Left lung (tissue), 14 donors: ENCODE measurements at places on chromosomes 5 and 9. TPM values are rescaled to one million over a fixed set of nuclear protein-coding genes. Genes with fewer than 3 reads are reported as not detected.

PRRC2B gene
- 210 TPM for polyA plus RNA-seq

ADCY2 gene
- 8.8 TPM for polyA plus RNA-seq

HARS1 gene
- polyA plus RNA-seq, result 82.8 TPM

ADAMTS13 gene
- 9.8 TPM for polyA plus RNA-seq

DAB2 gene
- polyA plus RNA-seq, result 101 TPM

ASS1 gene
- polyA plus RNA-seq, result 16.1 TPM

SHOC1 gene
- 0.61 TPM for polyA plus RNA-seq

UIMC1 gene
- polyA plus RNA-seq, result 44.1 TPM

HABP4 gene
- polyA plus RNA-seq, result 10.1 TPM

N4BP3 gene
- polyA plus RNA-seq, result 18.3 TPM

- DNase-seq, result no peak
These were observed 21.0 kb upstream of the TOR1B start for GRCh38 chr9:129781981-129782380.

GRCh38 chr9:80797831-80798688 lies 891.3 kb downstream of the TLE1 start:
- peak; percentile 94 for DNase-seq

DNA sequence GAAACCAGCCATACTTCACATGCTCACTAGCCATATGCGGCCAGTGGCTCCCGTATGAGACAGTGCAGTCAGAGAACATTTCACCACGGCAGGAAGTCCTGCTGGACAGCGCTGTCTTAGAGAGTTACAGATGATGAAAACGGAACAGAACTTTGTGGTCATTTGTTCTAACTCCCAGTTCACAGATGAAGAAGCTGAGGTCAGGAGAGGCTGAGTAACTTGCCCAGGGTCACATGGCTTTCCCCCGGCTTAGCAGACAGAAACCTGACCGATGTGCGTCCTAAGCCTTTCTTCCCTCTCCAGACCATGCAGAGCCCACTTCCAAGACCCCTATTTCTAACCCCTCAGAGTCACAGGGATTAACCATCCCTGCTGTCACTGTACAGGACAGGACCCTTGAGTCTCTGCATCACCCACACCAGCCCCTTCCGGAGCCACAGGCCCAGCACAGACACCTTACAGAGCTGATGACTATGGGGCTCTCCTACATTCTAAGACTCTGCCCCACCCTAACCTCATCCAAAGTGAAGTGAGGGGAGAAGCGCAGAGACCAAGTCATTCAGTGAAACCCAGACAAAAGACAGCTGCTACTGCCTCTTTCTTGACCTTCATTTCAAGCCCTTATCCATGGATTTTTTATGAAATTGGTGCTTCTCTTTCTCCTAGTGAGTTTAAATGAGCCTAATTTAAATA lies 86.9 kb downstream of the PTPN3 start:
- no peak for DNase-seq

DNA sequence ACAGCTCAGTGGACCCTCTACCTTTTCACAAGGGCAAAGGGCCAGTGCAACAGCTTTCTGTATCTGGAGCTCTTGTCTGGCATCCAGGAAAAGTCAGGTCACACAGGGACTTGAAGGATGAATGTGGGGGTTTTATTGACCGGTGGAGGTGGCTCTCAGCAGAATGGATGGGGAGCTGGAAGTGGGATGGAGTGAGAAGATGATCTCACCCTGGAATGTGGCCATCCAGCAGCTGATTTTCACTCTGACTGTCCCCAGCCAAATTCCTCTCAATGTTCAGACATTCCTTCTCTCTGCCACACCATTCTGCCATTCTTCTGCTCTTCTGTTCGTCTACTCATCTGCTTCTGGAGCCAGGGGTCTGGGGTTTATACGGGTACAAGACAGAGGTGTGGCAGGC lies 1119.9 kb downstream of the TAF11L14 start:
- DNase-seq, result no peak

DNA sequence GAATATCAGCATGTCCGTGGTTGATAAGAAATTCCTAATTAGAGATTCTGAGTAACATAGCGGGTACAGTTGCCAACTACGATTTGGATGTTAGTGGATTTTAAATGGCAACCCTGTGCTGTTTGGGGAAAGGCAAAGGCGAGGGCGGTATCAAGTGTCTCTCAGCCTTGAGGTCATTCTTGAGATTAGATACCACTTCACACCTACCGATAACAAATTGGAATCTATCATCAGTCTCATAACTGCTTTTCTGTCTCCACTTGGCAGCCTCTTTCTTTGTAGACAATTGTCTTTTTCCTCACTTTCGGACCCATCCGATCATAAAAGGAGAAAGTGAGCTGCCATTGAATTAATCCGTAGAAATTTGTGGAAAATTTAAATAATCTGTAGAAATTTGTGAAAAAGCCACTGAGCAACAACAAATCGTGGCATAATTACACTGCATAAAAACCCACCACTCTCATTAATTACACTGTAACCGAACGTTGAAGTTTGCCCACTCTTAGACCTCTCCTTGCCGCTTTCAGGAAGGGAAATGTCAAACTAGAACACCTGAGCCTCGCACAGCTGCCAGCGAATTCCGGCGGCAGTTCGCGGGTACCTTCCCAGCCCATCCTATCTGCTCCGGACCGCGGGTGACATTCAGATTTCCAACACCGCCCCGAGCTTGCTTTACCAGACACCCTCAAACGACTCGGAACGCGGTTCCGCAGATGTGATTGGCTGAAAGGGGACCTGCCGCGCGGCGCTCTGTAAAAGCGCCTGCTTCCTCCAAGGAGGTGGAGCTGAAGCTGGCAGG lies 849 bp upstream of the RGMB start:
- no peak for DNase-seq

DNA sequence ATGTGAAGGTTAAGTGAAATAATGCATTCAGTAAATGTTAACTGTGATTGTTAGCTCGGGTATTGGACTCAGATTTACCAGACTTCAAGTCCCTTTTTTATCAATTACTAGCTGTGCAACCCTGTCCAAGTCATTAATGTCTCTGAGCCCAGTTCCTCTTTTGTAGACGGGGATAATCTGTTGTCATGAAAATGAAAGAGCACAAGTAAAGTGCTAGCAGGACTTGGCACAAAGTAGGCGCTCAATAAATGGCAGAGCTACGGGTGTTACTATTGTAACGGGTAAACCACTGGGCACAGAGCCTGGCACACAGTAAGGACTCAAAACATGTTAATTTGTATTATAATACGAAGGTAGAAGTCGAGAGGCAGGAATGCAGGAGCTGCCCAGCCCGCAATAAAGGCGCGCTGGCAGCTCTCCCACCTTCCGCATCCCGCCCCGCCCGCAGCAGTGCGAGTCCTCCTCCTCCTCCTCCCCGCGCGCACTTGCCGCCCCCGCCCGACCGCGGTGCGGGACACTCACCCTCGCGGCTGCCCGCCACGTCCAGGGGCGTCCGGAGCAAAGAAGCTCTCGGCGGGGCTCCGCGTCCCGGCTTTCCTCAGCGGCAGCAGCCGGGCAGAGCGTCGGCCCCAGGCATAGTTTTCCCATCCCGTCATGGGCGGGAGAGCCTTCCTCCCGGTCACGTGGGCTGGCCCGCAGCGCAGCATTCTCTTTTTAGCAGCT lies at the start of gene C1QTNF2:
Gene C1QTNF2 (minus strand): TSS at position 637 of the 723 bp plus-strand sequence. CDS start 15,615 bp downstream, outside the sequence.
- DNase-seq, result peak; percentile 63

GRCh38 chr5:107512029-107512428 lies 158.7 kb downstream of the EFNA5 start:
- DNase-seq, result no peak

DNA sequence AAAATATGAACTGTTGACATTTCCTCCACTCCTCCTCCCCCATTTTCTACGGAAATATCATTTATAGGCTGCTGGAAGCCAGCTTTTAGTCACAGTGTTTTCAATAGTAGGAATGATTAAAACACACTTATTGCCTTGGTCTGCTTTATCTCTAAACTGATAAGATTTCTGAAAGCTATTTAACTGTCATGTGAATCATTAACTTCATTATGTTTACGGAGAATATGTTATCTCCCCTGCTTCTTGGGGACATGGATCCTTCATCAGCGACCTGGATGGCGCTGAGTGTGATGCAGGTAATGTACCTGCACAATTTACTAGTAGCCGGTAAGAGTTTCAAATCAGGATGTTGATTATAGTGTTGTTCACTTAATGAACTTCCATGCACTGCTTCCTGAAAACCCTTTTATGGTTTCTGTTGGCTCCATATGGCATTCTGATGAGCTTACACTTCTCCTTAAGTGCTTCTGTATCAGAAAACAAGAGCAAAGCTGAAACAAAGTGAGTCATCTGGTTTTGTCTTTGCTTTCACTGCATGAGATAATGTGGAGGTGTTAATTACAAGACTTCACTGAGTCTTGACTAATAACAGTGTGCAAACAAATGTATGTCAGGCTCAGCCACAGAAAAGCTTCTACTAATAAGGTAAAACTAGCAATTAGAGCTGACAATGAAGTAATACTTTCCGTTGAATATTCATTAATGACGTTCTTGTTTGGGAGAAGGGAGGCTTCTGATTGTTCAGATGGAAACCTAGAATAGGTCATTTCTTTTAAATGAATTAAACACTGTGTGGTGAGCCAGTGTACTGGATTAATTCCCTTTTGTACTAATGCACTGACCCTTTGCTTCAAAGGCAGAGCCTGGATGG lies 162.4 kb upstream of the ZNF608 start:
- DNase-seq, result no peak

DNA sequence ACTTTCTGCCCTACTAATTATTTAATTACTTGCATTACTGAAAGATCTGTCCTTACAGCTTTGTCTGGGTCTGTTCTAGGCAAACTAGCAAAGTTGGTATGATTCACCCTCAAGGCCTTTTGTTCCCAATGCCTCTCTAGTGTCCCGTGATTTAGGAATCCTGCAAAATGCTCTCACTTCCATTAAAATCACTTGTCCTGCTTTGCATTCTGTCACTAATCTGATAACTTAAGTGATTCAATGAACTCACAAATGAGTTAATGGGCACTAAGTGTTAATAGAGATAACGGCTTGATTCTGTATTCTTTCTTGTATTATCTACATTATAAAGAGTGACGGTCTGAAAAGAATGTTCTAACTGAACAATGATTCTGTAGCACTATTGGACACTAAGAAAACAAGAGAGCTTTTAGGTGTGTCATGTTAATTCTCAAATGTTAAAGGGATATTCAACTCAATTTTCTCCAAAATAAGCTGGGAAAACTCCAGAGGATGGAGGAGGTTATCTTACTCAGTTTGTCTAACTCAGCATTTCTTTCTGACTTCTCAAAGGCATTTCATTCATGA lies 697.3 kb downstream of the CETN3 start:
- DNase-seq, result no peak

GRCh38 chr5:112870966-112871365 lies 9.9 kb downstream of the SRP19 start:
- no peak for DNase-seq

- no peak for DNase-seq
These were observed 3.3 kb downstream of the ENHO start for GRCh38 chr9:34519321-34520020.

GRCh38 chr5:75152860-75153259 lies 83.8 kb downstream of the ANKRD31 start:
- no peak for DNase-seq

- peak; percentile 72 for DNase-seq
These were observed 178.0 kb upstream of the PPP1R26 start for GRCh38 chr9:135301271-135302263.

DNA sequence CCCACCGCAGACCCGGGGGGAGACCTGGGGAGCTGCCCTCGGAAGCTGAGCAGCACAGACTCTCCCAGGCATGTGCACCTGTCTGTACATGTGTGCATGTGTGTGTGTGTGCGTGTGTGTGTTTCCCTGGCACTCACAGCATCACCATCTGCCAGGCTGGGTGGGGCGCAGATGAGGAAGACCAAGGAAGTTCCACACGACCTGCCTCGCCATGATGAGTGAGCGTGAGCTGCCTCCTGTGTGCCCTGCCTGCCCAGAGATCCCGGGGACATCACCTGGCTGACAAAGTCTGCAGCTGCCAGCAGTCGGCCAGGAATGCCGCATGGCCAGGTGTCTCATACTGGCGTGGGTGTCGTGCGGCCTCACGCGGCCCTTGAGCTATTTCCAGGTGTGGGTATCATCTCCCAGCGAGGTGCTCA lies 4.0 kb upstream of the GPSM1 start:
- DNase-seq, result no peak

GRCh38 chr9:98575379-98576346 lies 133.1 kb downstream of the GABBR2 start:
- DNase-seq, result no peak

DNA sequence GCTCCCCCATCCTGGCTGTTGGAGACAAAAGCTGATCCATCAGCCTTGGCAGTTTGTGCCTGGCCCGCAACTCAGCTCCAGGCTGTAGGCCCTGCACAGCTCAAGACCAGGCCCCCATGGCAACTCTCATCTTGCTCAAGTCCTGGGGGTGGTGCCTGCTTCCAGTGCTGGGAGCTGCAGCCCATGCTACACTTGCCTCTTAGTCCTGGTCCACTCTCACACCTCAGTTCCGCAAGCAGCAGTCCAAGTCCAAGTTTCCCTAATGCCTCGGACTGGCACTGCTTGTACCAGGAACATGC lies 14.2 kb downstream of the AHRR start:
- no peak for DNase-seq

DNA sequence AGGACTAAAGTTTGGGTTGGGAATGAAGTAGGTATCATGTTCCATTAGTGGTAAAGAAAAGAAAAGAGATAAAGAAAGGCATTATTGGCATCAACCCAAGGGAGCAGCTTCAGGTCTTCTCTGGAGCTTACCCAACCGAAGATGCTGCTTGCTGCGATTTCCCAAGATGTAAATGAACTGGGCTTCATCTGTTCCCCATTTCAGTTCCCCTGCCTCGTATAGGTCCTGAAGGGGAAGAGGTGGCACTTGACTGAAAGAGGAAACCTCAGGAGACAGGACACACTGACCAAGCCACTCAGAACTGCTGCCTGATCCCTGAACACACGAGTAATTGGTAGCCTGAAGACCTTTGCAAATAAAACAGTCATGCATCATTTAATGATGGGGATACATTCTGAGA lies 24.6 kb downstream of the ANXA6 start:
- no peak for DNase-seq

DNA sequence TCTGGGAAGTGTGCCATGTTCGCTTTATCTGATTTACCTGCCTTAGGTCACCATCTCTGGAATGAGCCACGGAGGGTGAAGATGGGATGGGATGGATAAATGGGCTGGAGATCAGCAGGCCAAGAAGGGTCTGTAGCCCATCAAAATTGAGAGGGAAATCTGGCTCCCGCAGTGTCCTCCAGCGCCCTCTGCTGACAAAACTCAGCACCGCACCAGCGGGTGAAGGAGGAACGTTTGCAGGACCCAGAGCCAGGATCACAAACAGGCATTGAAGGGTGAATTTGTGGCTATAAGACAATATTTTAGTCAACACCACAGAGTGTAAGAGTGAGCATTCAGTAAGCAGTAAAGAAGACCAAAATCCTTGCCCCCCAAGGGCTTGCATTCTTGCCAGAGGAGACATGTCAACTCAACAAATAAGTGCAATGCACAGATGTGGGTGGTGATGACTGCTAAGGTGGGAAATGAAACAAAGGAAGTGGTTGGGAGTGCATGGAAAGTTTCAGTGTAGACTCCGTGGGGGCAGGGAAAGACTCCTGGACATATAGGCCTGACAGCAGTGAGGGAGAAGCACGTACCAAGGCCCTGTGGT lies 124.4 kb downstream of the TENT4A start:
- no peak for DNase-seq

GRCh38 chr9:35172878-35173277 lies 11.1 kb downstream of the UNC13B start:
- no peak for DNase-seq
